ENCODE measurements at places on chromosomes 7 and 10. TPM values are rescaled to one million over a fixed set of nuclear protein-coding genes. Genes with fewer than 3 reads are reported as not detected.

DNA sequence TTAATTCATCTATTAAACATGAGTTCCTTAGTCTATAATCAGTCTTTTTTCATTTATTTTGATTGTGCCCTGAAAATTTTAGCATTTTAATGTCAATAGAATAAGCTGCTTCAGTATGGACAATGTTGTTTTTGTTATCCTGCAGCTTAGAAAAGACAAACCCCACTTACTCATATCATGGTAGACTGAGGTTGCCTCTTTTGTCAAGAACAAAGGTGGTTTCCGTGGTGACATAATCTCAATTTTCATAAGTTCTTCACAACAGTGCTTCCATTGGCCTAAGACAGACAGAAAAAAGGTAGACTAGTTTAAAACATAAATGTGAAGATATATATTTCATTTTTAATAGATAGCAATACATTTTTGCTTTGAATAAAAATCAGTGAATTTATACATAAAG, 69.1 kb downstream of the RTKN2 start:
- no peak for DNase-seq

DNAJB12 gene
- 19.6 TPM for total RNA-seq

SEMA3A gene
- 42.3 TPM for total RNA-seq

DNA sequence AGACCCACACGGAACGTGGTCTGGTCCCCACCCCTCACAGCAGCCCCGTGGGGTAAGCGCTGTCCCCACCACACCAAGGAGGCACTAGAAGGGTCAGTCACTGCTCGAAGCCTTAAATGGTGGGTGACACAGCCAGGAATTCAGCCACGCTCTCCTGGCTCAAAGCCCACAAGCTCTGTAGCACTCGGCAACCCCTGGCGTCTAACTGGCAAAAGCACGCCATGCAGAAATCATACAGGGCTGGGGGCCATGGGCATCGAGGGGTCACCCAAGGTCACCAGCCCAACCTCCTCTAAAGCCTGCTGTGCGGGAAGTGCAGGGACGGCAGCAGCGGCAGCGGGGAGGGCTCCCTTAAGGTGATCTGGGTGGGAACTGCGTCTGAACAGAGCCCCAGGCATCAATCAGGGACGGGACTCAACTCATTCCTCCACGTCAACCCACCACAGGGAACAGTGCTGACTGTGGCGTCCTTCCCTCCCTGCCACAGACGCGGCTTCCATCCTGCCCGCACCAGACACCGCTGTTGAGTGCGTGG, 7.8 kb downstream of the GPER1 start:
- no peak for DNase-seq

DNA sequence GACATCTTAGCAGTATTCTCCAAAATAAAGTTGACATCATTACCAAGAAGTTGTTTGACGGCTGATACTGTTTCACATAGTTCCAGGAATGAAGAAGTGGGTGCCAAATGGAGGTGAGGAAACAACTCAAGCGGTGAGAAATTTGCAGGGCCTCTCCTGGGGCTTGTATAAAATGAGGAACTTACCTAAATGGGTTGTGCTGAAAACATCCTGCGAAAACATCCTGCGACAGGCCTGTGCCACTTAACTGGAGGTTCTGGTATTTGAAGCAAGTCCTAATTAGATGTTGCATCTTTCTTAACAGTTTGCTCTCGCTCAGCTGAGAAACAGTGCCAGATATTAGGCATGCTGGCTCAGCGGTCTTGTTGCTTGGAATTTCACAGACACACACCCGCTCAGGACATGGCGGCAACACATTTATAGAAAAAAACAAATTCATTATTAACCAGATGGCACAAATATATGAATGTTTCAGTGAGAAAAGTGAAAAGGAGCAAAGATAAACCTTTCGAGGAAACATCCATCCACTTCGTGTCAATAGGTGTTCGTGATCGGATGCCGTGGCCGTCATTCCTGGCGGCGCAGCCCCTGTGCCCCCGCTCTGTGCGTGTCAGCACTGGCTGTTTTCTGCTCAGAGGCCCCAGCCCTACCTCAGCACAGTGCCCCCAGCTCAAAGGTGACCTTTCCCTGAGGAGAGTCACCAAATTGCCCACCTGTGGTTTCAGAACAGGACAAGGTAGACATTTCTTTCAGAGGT, 48.1 kb downstream of the CDC123 start:
- no peak for DNase-seq

LSM8 gene
- 41.8 TPM for total RNA-seq
